ENCODE measurements at places on chromosomes 1 and 21.
A peak's percentile ranks its signal among the peaks of the same experiment; 100 is the strongest.

DNA sequence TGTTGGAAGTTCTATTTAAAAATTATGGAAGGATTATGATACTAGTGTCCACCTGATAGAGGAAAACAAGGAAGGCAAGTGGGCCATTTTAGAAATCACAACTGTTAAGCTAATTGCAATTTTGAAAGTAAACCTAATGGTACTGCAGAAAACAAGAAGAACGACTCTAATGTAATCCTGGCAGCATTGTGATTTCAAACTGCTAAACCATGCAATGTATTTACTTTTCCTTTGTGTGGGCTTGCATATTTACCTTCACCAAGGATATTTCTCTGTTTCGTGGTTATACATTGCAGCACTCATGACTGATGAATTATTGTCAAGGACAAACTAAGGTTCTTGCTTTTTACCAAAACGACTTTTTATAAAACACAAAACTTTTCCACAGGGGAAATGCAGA is 88.1 kb downstream of the TM2D1 start:
- no peak for DNase-seq

- DNase-seq: no peak
Observed at GRCh38 chr1:9443913-9444445, 95.3 kb upstream of the SLC25A33 start.

- no peak for DNase-seq
Observed at GRCh38 chr1:195820925-195821324, 787.3 kb downstream of the KCNT2 start.

- DNase-seq: no peak
Observed at GRCh38 chr1:168512864-168513595, 30.8 kb downstream of the XCL2 start.

GRCh38 chr1:67766141-67766978 is 66.9 kb downstream of the GNG12 start:
- DNase-seq: peak; percentile 82

DNA sequence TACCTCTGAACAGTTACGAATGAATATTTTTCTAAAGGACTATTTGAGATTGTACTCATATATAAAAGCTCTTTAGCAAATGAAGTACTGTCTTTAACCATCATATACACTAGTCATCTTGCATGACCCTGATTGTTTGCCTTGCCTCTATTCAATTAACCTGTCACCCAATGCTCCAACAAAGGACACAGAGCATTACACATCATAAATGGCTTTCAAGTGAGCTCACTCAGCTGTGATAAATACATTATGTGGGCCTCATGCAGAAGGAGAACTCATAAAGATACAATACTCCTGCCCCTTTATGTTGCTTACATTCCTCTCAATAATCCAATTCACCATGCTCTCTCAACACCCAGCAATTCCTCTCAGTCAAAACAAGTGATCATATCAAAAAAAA is 993.0 kb upstream of the PRMT6 start:
- DNase-seq: no peak
